ENCODE measurements at places on chromosomes 16 and 17.

DNA sequence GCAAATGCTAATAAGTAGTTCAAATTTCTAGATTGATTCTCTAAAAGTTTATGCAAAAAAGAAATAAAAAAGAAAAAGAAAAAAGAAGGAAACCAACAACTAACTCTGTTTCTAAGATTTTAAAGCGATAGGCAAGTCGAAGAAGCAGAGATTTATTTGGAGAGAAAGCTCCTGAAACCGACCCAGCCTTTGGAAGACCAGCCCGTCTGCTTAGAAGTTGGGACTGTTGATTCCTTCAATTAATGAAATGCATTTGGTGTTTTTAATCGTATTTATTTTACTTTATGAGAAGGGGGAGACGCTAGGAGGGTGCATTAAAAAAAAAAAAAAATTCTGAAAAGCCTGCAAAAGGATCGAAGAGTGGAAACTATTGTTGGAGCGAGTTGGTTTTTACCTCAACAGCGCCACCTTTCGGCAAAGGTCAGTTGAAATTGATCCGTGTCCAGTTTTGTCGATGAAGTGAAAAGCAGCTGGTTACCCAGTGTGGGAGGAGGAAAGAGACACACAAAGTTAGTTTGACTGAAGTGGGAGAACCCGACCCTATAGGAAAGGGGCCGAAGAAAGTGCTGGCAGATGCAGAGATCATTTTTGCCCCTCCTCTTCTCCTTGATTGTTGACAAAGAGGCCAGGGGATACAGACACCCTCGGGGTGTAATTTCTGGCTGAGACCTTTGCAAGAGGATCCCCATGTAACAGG, 1.5 kb upstream of the MAF start:
- DNase-seq = peak; percentile 83

GRCh38 chr16:68003031-68003430, 3.7 kb upstream of the DPEP2 start:
- no peak for DNase-seq

GRCh38 chr16:89325861-89326471, 108.5 kb downstream of the ZNF778 start:
- DNase-seq = no peak

GRCh38 chr17:27649929-27650328, 18.9 kb downstream of the LGALS9 start:
- no peak for DNase-seq

DNA sequence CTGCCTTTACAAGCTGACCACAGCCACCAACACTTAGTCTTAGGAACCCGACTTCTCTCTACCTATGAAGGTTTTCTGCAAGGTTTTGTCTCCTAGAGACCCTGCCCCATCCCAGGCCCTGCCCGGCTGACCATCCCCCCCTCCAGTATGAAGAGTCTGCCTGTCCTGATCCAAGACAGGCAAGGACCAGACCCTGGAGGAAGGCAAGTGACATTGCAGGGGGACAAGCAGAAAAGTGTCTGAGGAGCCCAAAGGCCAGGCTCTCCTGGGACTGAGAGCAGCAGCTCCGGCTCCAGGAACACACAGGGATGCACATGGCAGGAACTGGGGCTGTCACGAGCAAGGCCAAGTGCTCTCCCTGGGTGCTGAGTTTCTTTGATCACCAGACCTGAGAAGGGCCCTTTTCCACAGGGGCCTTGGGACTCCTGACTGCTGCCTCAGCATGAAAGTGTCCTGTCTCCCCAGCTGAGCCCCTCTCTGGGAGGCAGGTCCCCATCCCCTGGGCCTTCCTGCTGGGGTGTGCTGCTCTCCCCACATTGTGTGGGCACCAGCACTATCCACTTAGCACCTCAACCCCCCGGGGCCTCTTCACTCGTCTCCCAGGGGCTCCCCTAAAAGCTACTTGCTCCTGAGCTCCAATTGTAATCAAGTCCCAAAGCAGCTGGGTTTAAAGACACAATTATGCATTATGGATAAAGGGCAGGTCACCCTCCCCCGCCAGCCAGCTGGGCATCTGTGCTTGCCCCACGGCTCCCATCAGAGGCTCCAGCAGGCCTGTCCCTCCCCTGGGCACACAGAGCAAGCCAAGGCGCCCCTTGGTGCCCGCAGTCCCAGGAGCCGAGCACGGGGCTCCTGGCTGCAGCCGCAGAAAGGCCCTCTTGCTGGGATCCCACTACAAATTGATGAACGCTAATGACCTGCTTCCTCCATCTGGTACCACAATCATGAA, 11.6 kb upstream of the CACNG4 start:
- peak; percentile 84 for DNase-seq

- no peak for DNase-seq
These were observed 902 bp downstream of the DLX4 start for GRCh38 chr17:49969795-49970389.

- DNase-seq = no peak
These were observed 38.2 kb upstream of the SBK1 start for GRCh38 chr16:28254158-28254557.

DNA sequence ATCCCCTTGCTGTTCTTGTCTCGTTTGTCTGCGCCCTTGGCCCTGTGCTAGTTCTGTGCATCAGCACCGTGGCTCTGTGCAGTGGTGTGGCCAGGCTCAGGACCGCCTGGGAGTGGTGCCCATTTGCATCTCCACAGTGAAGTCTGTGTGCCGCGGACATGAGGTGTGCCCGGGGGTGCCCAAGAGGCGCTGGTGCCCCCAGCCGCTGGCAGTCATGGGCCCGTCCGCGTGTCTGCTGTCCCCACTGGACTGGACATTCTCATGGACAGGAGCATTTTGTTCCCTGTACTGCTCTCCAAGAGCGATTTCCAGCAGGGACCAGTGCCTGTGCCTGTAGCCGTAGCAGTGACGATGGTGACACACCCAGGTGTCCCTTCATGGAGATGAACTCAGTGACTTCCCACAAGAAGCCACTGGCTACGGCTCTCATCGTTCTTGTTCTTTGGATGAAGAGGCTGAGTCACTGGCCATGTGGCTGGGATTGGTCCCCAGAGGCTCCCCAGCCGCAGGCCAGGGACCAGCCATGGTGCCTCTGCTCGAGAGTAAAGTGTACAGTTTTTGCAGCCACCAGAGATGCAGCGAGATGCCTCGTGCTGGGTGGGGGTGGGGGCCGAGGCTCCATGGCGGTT, 13.0 kb upstream of the MC1R start:
- DNase-seq = no peak

- no peak for DNase-seq
These were observed 112.8 kb upstream of the DNAH9 start for GRCh38 chr17:11485336-11486100.

GRCh38 chr16:7597677-7598076, 265.0 kb downstream of the RBFOX1 start:
- no peak for DNase-seq

DNA sequence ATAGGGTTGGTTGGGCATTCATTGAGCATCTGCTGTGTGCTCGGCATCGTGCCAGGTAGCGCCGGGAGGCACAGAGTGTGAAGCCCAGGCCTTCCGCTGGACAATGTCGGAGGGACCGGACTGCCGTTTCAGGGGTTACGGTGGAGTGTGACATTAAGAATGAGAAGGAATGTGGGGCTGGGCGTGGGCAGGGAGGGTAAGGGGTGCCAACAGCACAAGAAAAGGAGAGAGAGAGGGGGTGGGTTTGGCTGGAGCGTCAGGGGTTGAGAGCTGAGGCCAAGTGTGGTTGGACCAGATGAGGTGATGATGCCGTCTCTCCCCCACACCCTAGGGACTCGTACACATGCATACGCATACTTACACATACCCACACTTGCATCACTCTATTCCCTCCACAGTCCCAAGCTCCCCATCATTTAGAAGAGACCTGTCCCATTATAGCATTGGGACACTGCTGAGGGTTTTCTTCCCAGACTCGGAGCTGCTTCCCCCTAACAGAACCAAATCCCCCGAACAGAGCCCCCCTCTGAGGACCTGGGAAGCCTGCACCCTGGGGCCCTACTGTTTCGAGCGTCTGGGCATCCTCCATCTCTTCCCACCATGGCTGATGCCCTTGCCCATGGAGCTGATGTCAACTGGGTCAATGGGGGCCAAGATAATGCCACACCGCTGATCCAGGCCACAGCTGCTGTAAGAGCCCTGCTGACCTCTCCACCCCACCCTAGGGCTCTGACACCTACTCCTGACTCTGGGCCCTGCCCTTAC, 3.3 kb upstream of the KCTD11 start:
- DNase-seq = no peak

DNA sequence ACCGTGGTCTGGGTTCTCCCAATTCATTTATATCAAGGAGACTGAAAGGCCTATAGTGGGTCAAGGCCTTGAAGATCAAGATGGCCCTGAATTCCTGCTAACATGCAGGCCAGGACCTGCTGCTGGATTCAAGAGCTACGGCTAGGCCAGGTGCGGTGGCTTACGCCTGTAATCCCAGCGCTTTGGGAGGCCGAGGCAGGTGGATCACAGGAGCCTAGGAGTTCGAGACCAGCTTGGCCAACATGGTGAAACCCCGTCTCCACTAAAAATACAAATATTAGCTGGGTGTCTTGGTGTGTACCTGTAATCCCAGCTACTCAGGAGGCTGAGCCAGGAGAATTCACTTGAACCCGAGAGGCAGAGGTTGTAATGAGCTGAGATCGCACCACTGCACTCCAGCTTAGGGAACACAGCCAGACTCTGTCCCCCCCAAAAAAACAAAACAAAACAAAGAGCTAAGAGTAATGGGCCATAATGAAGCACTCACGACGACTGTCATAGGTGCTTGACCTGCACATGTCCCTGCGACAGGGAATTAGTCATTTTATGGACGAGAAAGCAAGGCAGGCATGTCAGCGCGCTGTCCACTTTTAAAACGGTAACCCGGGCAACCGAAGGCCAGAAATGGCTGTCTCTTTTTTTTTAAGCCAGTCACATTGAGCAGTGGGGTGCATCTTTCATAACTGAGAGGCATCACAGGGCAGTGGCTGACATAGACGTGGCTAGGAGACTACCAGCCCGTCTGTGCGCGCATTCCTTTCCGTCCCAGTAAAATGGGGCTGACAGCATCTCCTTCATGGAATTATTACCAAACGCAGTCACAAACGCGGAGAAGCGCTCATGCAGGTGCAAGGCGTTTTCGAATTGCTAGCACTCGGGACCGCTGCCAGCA, 1.0 kb upstream of the FBRS start:
- DNase-seq = no peak

DNA sequence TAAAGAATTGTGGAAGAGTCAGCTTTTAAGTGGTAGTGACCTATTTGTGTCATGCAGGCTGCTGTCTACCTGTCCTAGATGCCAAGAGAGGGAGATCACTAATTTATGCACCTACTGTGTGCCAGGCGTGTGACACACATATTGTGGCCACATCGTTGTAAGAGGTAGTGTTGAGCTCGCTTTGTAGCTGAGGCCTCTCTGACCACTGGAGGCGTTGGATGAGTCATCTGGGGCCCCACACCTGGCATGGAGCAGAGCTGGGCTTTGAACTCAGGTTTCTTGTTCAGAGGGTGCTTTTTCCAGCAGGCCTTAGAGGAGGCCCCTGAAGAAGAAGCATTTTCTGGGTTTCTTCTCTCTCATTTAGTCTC, 52.3 kb upstream of the LGALS9 start:
- peak; percentile 62 for DNase-seq

GRCh38 chr17:74159226-74159840, 44.1 kb upstream of the RPL38 start:
- no peak for DNase-seq

GRCh38 chr17:59230764-59231163, 10.5 kb downstream of the GDPD1 start:
- DNase-seq = no peak

DNA sequence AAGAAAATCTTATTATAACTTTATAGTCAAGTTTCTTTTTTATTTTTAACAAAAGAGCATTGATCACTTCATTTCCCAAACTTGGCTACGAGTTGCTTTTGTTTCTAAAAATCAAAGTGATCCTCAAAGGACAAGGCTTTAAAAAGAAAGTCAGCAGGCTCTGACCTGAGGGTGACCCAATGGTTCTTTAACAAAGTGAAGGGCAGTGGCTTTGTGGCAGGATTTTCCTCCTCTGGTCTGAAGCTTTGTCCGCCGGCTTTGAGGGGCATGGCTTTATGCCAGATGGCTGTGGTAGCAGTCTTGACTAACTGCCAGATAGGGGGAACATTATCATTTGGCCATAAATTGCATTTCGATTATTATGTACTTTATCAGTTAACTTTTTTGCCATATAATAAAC, 28.5 kb downstream of the IQCK start:
- DNase-seq = no peak

DNA sequence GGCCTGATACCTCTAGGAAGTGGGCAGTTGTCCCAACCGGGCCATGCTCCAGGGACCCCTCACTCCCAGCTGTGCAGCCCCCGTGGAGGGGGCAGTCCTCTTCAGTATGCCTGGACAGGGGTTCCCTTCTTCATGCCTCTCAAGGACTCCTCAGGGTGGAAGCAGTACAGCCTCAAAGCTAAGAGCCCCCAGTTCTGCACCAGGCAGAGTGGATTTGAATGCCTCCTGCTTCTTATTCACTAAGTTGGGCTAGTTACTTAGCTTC, 23.9 kb upstream of the ST6GALNAC1 start:
- DNase-seq = no peak

DNA sequence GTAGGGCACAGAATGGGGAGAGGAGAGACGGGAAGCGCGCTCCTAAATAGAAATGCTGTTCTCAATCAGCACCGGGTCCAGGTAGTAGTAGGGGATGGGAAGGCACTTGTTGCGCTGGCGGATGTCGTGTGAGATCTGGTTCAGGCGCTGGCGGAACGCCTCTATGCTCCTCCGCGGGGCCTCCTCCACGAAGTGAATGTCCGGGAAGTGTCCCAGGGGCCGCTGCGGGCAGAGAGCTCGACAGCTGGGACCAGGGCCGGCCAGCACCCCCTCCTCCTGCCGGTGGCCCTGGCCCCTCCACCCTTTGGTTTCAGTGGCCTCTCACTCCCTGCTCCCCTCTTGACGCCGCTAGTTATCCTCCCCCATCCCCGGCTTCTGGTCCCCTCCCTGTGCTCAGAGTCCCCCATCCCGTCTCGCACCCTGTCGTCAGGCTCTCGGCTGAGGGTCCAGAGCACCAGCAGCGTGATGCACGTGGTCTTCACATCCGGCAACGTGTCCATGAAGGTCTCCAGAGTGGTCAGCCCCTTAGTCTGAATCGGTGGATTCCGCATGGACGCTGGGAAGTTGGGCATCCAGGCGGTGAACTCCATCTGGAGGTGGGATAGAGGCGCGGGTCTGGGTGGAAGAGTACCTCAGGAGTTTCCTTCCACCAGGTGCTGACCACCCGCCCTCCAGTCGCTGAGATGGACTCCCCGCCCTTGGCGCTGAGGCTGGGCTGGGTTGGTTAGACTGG, 14.6 kb downstream of the ALOX12B start:
- DNase-seq = no peak

GRCh38 chr17:38926293-38927070, 1.1 kb downstream of the LASP1NB start:
- no peak for DNase-seq

- no peak for DNase-seq
These were observed 573.8 kb upstream of the EEF2KMT start for GRCh38 chr16:5671421-5671820.

DNA sequence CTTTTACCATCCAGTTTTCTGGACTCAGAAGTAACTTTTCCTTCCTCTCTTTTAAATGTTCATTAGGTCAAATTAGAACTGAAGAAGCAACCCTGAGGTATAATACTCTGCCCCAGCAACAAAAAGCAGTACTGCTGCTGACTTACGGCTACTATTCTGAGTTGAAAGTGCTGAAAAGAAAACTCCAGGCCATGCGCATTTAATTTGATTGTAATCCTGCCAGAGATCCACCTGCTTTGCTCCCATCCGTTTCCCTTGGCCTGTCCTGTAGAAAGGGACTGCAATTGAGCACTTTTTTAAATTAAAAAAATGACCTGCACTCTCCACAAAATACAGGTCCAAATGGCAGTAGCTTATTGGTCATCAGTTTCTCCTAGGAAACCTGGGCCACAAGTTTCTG, 61.6 kb downstream of the PITPNC1 start:
- peak; percentile 22 for DNase-seq

All from mesendoderm (in vitro differentiated cells).